ENCODE measurements at places on chromosomes 4 and X.

- no peak for DNase-seq
Measured at GRCh38 chr4:80311130-80311529, 24.4 kb upstream of the CFAP299 start.

GRCh38 chrX:8906299-8906938 is 105.2 kb upstream of the FAM9A start:
- no peak for DNase-seq

DNA sequence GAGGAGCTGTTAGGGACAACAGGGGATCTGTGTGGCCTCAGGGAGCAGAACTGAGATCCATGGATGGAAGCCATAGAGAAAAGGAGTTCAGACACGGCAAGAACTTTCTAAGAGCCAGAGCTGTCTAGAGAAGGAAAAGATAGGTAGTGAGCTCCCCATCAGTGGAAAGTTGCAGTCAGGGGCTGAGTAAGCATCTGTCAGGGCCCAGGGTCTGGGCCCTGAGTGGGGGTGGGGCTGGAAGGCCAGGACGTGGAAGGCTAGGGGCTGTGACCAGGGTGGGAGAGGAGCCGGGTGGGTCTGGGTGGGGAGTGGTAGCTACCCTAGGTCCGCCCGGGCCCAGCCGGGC is 324 bp upstream of the MSN start:
- DNase-seq: no peak

DNA sequence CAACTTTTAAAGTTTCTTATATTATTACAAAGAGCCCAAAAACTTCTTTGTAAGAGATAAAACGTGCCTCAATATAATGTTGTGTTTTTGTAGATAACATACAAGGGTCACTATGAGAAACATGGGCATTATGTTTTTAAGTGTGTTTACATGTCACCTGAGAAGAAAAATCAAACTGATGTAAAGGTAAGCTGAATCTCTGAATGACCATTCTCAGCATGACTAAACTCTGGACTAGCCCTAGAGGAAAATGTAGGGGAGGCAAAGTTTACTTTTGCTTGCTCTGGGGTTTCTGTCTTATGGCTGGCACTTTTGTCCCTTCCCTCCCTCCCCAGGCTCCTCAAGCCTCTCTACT is 6.8 kb downstream of the MEPE start:
- no peak for DNase-seq

DNA sequence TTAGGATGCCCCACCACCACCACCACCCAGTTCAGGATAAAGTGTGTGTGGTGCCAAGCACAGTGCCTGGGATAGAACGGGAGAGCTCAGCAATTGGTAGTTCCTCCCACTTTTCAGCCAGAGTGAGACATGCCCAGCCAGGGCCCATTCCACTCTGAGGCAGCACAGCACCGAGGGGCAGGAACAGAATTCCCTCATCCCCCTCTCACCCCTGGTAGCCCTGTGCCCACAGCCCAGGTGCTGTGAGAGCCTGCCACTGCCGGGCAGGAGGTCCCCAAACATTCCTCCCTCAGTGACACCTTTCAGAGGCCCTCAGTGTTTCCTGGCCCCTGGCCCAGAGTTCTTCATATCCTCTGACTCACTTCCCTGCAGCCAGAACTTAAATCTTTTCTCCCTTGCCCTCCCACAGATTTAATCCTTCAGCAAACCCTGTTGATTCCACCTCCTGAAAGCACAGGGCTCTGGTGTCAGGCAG is 8.1 kb downstream of the RIPPLY1 start:
- DNase-seq: no peak

DNA sequence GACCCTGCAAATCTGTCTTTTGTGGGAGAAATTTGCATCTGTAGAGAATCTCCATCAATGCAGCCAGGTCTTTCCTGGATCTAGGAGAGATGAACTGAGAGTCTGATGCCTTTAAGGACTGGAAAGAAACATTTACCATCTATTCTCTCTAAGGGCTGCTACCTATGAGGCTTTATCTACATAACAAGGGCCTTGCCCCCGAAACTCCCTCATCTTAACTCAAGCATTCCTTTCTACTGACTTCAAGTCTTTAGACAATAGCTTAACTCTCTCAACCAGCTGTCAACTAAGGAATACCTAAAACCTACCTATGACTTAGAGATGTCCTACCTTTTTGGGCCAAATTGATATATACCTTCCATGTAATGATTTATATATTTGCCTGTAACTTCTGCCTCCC is 32.1 kb downstream of the MAGEB17 start:
- DNase-seq: no peak

GRCh38 chr4:109278594-109279031 is 23.8 kb downstream of the COL25A1 start:
- DNase-seq: no peak

DNA sequence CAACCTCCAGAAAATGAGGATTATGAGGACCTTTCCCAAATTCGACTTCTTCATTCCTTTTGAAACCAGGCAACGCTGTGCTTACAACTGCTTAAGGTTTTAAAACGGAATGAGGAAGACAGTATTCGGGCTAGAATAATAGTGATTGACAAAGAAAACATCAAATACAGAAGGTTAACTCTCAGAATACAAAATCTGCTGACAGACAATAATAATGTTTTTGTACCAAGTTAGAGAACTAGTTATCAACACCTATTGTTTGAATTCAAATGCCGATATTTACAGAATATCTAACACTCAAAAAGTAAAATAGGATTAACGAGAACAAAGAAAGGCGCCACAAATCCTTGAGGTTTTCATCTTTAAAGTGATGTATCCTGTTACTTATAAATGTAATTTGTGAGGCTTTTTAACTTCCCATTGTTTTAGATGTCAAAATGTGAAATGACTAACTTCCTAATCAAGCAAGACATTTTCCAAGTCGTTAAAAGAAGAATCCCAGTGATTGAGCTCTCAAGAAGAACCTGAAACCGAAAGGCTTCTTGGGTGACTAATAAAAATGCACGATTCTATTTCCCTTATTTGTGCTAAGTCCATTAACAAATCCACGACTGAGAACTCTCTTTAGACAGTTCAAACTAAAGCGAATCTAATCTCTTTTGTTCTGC is 118.3 kb downstream of the SORBS2 start:
- no peak for DNase-seq

DNA sequence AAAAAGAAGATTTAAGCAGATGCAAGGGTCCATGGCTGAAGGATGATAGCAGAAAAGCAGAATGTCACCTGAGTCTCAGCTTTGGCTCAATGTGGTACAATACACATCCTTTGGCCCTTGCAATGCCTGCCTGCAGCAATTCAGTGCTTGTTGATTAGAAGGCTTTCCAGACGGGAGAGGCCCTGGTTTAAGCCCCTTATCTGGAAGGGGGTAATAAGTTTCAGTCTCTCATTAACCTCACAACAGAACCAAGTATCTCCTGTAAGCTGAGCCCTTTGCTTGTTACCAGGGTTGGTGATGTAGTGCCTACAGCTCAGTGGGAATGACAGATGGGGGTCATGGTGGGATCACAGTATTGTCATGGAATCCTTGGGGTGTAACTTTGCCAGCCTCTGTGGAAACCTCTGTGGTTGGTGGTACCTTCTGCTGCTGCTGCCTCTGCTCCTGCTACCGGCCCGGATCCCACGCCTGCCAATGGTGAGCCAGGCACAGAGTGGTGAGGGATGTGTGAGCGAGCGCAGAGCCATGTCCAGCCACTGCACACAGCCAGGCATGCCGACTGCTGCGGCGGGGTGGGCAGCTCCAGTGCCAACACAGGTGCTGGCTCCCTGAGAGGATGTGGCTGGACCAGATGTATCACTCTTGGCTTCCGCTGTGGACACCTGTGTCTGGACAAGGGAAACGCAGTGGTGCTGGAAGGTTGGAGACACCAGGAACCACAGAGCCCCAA is 81.2 kb downstream of the ADRA2C start:
- DNase-seq: no peak

- no peak for DNase-seq
Measured at GRCh38 chrX:27380163-27380845, 82.8 kb downstream of the PPP4R3C start.

GRCh38 chrX:31500921-31501320 is 429.1 kb upstream of the FTHL17 start:
- DNase-seq: no peak

GRCh38 chrX:69120476-69120875 is 44.8 kb downstream of the PJA1 start:
- DNase-seq: no peak

- DNase-seq: no peak
Measured at GRCh38 chrX:103360092-103360491, 3.8 kb downstream of the TCEAL9 start.

Measured in mucosa of gallbladder (tissue), 1 donor.